Upper lobe of right lung (tissue), 1 donor: ENCODE measurements at places on chromosomes 5 and 9.

DNA sequence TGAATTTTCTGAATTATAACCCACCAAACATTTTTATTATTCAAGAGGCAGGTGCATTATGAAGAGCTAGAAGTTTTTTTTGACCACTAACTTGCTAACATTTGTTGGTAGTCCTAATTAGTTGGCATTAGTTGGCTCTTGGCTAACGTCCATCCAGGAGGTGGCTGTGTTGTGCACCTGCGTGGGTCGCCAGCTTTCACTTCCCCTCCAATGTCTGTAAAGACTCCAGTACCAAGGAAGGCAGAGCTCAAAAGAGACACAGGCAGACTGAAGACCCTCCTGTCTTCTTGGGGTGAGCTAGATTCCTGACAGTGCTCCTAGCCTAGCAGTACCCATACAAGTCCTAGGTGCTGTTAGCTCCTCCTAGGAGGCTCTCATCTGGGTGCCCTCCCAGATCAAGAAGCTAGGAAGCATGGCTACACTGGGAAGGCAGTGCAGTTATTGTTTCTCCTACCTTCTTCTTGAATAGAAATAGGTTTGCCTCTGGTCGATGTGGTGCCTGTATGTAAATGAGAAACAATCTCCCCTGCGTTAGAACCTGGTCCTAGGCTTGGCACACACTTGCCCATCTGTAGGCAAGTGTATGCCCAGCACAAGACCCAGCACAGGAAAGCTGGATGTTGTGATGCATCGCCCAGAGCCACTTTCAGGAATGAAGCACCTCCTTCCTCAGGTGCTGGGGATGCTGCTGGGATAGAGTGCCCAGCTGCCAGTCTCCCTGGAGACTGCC lies 190.9 kb downstream of the ICE1 start:
- no peak for DNase-seq

DNA sequence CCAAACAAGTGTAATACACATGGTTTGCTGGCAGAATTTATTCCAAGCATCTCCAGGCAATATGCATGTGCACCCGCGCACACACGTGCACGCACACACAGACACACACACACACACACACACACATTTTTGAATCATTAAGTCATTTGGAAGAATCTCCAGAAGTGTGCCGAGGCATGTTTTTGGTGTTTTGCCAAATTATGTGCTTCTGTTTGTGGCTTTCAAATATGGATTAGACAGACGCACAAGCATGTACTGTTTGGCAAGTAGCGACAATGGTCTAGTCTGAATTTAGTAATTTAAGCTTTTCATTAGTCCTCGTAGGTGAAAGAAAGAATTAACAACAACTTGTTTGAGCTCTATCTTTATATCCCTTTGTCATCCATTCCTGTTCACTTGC lies 36.7 kb downstream of the NFIB start:
- DNase-seq: no peak

- no peak for DNase-seq
These were observed 37.4 kb downstream of the PTTG1 start for GRCh38 chr5:160458806-160459800.

DNA sequence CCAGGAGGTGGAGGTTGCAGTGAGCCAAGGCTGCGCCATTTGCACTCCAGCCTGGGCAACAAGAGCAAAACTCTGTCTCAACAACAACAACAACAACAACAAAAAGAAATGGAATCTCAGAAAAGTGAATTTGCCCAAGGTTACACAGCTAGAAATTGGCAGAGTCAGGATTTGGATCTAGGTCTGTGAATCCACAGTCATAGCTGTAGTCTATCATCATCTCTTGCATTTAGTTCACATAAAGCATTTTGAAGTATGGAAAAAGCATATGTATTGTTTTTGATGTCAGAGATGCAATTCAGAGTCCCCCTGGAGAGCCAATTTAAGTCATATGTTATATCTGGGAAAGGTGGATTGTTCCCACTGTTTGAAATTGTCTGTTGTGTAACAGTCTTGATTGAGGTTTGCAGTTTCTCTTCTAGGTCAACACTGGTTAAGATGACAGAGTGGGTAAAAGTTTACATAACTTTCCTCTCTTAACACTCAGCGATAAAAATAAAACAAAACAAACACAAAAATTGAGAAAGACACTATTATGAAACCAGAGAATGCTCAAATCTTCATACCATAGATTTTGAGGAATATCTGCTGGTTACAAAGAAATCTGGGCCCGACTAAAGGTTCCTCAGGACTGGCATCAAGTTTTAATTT lies 21.5 kb upstream of the GPR21 start:
- DNase-seq: no peak

DNA sequence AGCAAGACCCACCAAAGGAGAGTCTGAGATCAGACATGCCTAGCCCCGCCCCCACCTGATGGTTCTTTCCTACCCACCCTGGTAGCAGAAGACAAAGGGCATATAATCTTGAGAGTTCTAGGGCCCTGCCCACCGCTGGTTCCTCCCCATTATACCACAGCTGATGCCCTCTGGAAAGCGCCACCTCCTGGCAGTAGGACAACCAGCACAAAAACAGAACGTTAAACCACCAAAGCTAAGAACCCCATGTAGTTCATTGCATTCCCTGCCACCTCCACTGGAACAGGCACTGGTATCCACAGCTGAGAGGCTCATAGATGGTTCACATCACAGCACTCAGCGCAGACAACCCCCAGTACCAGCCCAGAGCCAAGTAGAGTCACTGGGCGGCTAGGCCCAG lies 81.2 kb upstream of the TRPC7 start:
- DNase-seq: no peak

GRCh38 chr9:30015073-30015472 lies 2369.4 kb upstream of the ACO1 start:
- no peak for DNase-seq

DNA sequence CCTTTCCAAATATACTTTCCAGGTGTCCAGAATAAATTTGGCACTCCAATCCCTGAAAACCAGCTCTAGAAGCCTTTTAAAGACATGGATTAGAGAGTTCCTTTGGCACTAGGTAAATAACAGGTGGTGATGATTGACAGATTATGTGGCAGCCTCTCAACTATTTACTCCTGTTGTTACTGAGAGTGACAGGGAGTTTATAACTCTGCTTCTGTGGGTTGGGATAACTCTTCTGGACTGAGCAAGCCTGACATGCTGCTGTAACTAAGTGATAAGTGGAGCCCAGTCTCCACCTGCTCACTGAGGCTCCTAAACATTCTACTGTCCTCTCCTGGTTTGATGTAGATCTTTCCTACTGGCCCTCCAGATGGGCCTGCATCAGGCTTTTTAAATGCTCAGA lies 693.2 kb upstream of the FTMT start:
- DNase-seq: no peak

GRCh38 chr9:4356306-4356705 lies 56.4 kb upstream of the GLIS3 start:
- no peak for DNase-seq

- no peak for DNase-seq
These were observed 680 bp downstream of the GLRA1 start for GRCh38 chr5:151923866-151924476.

DNA sequence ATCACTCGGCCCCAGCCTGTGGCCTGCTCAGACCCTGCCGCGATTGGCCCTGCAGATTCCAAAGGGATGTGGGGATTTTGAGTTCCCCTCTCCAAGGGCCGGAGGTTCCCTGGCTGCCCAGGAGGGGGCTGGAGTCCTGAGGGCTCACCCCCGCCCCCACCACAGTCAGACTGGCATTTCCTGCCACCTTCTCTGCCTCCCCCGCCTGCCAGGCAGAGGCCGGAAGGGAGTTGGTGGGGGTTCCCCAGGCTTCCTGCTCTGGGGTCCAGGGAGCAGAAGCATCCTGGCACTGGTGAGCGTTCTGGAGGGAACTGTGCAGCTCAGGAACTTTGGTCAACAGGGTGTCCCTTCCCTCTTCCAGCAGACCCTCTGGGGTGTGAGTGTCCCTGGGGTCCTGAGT lies 70.6 kb downstream of the RXRA start:
- no peak for DNase-seq

DNA sequence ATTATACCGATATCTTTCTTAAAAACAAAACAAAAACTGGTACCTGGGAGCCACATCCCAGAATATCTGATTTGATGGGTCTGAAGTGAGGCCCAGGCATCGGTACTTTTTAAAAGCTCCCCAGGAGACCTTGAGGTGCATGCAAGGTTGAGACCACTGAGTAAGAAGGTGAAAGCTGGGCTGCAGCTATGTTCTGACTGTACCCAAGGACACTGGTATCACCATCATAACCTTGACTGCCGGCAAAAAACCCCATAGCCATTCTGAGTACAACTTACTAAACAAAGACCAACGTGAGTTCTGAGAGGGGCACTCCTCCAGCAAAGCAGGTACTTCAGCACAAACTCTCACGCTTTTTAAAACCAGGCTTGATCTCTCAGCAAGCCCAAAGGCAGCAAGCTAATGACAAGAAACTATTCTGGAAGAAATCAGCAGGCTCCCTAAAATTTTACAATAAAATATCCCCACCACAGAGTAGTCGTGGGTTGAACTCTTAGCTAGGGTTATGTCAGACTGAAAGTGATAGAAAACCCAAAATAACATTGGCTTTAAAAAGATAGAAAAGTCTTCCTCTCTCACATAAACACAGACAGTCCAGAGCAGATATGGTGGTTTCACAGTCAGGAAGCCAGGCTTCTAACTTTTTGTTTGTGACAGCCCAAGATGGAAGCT lies 263.9 kb downstream of the SAXO1 start:
- DNase-seq: no peak

DNA sequence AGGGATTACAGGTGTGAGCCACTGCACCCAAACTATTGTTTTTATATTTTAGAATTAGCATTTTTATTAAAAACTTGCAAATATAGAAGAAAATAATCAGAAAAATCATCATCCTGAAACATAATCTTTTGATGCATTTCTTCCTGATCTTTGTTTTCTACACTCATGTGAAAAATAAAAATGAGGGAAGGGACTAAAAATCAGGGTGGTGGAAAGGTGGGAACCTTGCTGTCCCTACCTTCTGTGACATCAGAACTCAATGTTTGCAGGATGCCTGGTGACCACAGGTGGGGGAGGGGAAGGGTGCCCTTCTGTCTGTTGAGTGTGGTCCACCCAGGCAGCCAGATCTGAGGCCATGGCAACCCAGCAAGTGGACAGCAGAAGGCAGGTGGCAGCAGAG lies at the start of gene SMIM23:
Gene SMIM23 (plus strand): TSS at position 301 of the 400 bp plus-strand sequence. CDS start 55 bp downstream, at position 356.
- no peak for DNase-seq

DNA sequence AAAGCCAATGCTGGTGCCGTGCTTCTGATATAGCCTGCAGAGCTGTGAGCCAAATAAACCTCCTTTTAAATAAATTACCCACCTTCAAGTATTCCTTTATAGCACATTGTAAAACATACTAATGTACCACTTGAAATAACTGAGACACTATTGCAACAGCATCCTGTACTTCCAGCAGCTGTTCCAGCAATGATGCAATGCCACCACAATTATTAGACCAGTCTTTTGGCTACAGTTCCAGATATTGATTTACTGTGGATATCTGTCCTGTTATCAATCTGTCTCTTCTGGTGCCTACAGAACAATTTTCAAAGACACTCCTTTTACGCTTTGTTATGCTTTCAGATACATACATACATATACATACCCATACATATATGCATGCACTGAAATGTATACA lies 567.9 kb downstream of the TAF11L14 start:
- DNase-seq: no peak

GRCh38 chr9:130682421-130683121 lies 11.0 kb upstream of the EXOSC2 start:
- DNase-seq: peak; percentile 90

GRCh38 chr9:89721176-89721700 lies 116.4 kb downstream of the GADD45G start:
- no peak for DNase-seq

GRCh38 chr5:42970636-42971559 lies 69.2 kb downstream of the ANXA2R start:
- DNase-seq: no peak

GRCh38 chr5:152246401-152246800 lies 158.7 kb downstream of the NMUR2 start:
- no peak for DNase-seq

GRCh38 chr5:25090275-25090674 lies 445.5 kb upstream of the CDH10 start:
- no peak for DNase-seq

DNA sequence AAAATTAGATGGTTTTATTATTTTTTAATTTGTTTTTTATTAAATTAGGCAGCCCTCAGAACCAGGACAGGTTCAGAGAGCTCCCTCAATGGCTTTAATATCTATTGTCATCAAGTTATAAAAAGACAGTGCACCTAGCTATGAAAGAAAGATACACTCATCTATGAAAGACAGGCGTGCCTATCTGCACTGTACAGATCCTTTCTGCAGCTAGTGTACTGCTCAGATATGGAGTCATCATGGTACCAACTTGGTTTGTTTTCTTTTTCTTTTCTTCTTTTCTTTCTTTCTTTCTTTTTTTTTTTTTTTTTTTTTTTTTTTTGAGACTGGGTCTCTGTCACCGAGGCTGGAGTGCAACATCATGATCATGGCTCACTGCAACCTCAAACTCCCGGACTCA lies 54.8 kb upstream of the GPBP1 start:
- DNase-seq: no peak

DNA sequence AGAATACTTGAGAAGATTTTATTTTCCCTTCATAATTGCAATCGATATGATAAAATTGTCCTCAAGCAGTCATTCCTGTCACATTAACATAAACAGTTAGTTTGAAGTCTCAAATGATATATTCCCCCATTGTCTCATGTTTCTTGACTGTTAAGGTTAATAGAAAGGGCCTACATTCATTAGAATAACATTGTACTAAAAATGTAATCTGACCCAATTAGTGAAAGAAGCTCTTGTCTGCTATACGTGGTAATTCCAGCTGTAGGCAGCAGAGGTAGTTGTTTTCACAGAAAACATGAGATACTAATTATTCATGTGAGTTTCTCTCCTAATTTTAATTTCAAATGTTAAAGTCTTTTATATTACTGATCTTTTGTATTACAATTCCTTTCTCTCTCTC lies 25.9 kb upstream of the AP3B1 start:
- no peak for DNase-seq

GRCh38 chr9:462606-463005 lies 247.9 kb downstream of the DOCK8 start:
- DNase-seq: no peak

GRCh38 chr5:21654-22233 lies 70.2 kb upstream of the PLEKHG4B start:
- no peak for DNase-seq

DNA sequence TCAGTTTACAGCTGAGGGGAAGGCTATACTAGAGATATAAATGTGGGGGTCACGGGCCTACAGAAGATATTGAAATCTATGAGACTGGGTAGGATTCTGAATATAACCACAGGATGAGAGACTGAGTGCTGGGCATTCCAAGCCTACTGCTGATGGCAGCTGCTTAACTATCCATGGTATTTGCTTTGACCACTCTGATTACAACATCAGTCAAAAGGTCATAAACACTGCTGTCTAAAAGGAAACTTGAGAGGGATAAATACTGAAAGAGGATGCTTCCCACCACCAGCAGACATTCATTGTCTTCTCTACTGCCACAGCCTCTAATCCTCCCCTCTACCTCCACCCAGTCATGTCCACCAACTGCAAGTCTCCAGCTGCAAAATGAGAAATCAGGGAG lies 3.8 kb downstream of the ZNF622 start:
- DNase-seq: no peak

- DNase-seq: no peak
These were observed 282.5 kb upstream of the IRX4 start for GRCh38 chr5:2165203-2165602.

GRCh38 chr9:77896938-77897667 lies 134.5 kb downstream of the GNAQ start:
- DNase-seq: no peak

GRCh38 chr5:34772267-34773098 lies 66.5 kb upstream of the TTC23L start:
- DNase-seq: no peak

- DNase-seq: no peak
These were observed 497.8 kb upstream of the SEMA6A start for GRCh38 chr5:117072439-117072838.
